Amygdala (tissue), 56 donors: ENCODE measurements at places on chromosomes 1 and 21.

- DNase-seq: no peak
Measured at GRCh38 chr1:40539338-40539737, 7.9 kb downstream of the ZNF684 start.

GRCh38 chr1:10553118-10553517 is 78.4 kb downstream of the PEX14 start:
- no peak for DNase-seq

- no peak for DNase-seq
Measured at GRCh38 chr1:200392625-200393185, 17.1 kb downstream of the ZNF281 start.

DNA sequence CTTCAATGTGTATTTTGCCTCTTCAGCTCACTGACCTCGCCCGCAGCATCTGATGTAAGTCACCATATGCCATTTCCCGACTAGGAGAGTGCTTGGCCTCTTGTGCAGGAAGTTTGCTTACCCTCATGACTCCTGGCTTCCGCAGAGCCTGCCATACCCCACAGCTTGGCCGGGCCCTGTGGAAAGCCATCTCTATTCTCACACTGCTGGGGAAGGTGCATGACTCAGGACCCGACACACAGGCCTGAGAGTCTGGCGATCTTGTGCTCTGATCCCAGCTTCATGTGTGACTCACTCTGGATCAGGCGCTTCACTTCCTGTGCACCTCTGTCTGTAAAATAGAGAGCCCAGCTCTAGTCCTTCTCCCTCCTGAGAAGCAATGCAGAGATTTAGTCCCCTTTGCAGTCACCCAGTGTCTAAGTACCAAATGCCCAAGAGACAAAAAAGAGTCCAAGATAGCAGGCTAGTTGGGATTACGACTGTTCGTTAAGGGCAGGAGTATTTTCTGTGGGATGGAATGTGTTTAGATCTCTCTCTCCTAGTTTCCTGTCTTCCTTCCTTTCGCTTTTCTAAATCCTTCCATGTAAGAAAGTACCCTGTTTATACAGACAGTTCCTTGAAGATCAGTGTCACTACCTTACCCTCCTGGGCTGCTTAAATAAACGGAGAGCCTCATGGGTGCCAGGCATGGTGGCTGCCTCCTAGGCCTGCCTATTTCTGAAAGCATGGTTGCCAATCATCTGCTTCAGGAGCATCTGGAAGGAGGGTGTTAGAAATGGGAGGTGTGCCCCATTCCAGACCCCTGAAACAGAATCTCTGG is 62.8 kb upstream of the KIF26B start:
- DNase-seq: no peak
